ENCODE measurements at places on chromosomes 6 and 20. TPM values are rescaled to one million over a fixed set of nuclear protein-coding genes. Genes with fewer than 3 reads are reported as not detected.

BTNL2 gene
- total RNA-seq: not detected

MBOAT1 gene
- total RNA-seq: 21.5 TPM

HLA-DOB gene
- total RNA-seq: 4.5 TPM

HLA-DQA1 gene
- total RNA-seq: 10.8 TPM

GRCh38 chr6:1164600-1164999, 147.3 kb upstream of the FOXQ1 start:
- DNase-seq: no peak
- H3K4me3 ChIP-seq: no peak overlapping the region
- no peaks in the 10 kb centered on the region for H3K36me3 ChIP-seq
- H3K27me3 ChIP-seq: no peaks in the 10 kb centered on the region
- H3K4me1 ChIP-seq: no peaks in the 10 kb centered on the region
- no peak overlapping the region for H3K27ac ChIP-seq

- H3K27me3 ChIP-seq: no peaks in the 10 kb centered on the region
- DNase-seq: no peak
- peaks cover 3% of the 10 kb centered on the region for H3K36me3 ChIP-seq
These were observed 152.5 kb downstream of the MTHFD1L start for GRCh38 chr6:151018046-151018445.

DNA sequence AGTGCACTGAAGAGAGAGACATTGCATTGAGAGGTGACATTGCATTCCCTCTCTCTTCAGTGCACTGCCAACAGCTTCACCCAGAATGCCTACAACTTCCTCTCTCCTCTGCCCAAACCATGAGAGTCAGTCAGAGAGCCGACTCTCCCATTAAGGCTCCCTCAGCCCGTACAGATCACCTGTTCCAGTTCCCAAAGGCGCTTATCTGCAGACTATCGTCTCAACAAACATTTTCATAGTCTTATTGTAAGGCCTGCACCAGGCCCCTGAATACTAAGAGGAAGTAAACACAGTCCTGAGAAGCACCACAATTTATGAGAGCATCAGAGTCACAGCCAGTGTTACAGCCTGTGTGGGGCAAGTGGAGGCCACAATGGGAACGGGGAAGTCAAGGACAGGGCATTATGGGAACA, 53.7 kb downstream of the GFOD1 start:
- H3K27ac ChIP-seq: peak overlapping the region; percentile 21
- peaks cover 14% of the 10 kb centered on the region for H3K4me1 ChIP-seq
- no peaks in the 10 kb centered on the region for H3K27me3 ChIP-seq
- DNase-seq: no peak
- H3K4me3 ChIP-seq: no peak overlapping the region

GRCh38 chr6:136673571-136673970, 118.7 kb downstream of the MAP3K5 start:
- H3K27me3 ChIP-seq: no peaks in the 10 kb centered on the region
- DNase-seq: no peak
- H3K36me3 ChIP-seq: peaks cover 18% of the 10 kb centered on the region
- H3K4me3 ChIP-seq: no peak overlapping the region

DNA sequence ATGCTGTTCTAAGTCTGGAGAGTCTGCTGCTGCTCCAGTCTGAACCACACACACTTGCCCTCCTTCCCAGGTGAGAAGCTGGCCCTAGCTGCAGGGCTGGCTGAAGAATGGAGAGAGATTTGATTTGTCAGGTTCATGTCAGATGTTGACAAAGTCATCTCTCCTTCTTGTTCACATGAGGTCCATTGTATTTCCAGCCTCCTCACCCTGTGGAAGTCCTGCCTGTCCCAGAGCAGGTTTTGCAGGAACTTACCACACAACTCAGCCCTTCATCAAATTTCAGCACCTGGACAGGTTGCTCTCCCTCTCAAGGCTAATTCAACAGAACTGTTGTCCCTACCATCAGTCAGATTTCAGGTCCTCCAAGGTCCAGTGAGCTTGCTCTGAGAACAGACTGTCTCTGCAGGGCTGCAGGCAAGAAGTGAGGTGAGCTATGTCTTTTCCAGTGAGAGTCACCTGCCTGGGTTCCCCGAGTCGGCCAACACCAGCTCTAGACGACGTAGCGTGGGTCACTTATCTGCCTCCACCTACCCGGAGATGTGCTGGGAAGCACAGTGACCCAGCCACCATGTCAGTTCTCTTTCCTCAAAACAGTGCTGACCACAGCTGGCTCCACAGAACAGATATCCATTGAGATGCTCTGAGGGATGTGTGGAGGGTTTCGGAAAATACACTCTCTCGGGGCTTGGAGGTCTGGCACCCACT, 58.0 kb upstream of the CD93 start:
- no peaks in the 10 kb centered on the region for H3K27me3 ChIP-seq
- H3K4me3 ChIP-seq: no peak overlapping the region
- H3K27ac ChIP-seq: no peak overlapping the region
- no peaks in the 10 kb centered on the region for H3K36me3 ChIP-seq
- no peak for DNase-seq
- H3K4me1 ChIP-seq: peaks cover 18% of the 10 kb centered on the region

DNA sequence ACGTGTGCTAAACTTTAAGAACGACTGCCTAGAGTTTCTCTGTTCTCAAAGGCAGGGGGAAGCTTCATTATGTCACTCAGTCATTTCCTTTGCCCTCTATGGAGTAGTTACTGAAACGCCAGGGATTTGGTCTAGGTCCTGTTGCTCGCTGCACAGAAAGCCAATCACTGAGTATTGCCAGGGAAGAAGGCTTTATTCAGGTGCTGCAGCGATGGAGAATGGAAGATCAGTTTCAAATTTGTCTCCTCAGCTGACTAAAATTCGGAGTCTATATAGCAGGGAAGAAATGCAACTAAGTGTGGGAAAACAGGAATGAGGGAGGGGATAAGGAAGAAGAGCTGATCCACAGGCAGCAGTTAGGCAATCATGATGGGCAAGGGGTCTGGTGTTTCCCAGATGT, 75.8 kb downstream of the QRSL1 start:
- peaks cover 5% of the 10 kb centered on the region for H3K4me1 ChIP-seq
- no peak overlapping the region for H3K27ac ChIP-seq
- no peak for DNase-seq

- no peaks in the 10 kb centered on the region for H3K4me1 ChIP-seq
- DNase-seq: no peak
- H3K4me3 ChIP-seq: no peak overlapping the region
- no peak overlapping the region for H3K27ac ChIP-seq
These were observed 10.5 kb downstream of the ANKRD66 start for GRCh38 chr6:46757214-46757596.

- no peak for DNase-seq
- H3K36me3 ChIP-seq: no peaks in the 10 kb centered on the region
- H3K27ac ChIP-seq: no peak overlapping the region
These were observed 23.7 kb upstream of the SLC23A2 start for GRCh38 chr20:5024982-5025381.

DNA sequence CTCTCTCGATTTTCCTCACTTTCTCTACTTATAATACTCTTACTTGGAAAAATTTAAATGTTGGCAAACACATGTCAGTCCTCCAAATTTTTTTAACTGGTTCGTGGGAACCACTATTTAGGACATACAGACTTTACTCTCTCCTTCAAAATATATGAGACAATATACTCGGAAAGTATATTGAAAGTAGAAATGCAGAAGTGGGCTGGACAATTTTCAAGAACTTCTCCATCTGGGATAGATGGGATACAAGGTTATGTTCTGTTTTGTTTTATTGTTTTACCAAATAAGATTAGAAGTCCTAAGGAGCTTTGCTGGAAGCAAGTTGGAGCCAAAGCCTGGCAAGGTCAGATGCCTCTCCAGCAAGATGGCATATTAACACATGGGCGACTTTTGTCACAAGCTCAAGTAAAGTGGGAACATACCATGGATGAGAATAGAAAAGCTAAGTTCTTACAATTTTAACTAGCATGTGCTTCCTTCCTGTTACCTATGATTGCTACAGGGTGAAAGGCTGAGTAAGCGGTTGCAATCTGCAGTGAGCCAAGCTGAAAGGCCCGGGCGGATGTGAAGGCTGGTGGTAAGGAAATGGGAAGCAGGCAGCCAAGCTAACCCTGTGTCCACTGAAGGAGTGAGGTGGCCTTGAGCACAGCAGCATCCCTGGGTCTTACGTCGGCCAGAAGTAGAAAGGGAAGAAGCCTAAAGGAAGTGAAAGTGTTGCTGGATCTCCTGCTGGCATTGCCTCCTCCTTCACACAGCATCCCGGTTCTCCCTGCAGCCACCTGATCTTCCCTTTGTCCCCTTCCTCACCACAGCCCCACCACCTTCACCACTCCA, 7.1 kb downstream of the MAP3K5 start:
- H3K27me3 ChIP-seq: no peaks in the 10 kb centered on the region
- no peaks in the 10 kb centered on the region for H3K36me3 ChIP-seq
- peak; percentile 37 for DNase-seq
- H3K4me3 ChIP-seq: no peak overlapping the region
